Activated gamma-delta T cell treated with Interleukin-2 at 50 U/mL for 16 hours (primary cell): ENCODE measurements at places on chromosomes 6 and 20.

DNA sequence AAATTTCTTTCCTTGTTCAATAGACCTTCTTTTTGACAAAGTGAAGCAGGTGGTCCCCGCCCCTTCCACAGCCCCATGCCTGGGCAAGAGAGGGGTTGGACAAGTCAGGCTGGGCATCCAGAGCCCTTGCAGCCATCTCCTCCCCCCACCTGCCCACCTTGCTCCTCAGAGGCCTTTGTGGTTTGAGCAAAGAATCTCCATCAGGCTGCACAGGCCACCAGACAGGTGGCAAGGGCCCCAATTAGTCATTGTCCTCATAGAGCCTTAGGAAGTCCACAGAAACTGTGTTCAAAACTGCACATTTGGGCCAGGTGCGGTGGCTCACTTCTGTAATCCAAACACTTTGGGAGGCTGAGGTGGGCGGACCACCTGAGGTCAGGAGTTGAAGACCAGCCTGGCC, 1.5 kb upstream of the MAPK13 start:
- DNase-seq, result no peak

GRCh38 chr6:33672808-33673207, 38.7 kb downstream of the UQCC2 start:
- DNase-seq, result no peak

- no peak for DNase-seq
Observed at GRCh38 chr6:100426241-100426640, 38.5 kb downstream of the SIM1 start.

DNA sequence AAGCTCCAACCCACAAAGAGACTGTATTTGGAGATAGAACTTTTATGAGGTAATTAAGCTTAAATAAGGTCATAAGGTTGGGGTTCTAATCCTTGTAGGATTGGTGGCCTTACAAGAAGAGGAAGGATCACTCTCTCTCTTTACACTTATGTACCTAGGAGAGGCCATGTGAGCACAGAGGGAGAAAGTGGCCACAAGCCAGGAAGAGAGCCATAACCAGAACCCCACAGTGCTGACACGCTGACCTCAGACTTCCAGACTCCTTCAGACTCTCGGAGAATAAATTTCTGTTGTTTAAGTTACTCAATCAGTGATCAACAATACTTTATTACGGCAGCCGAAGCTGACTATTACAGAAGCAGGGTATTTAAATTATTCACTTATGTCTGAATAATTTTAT, 430.5 kb upstream of the EPHA7 start:
- DNase-seq, result no peak

- DNase-seq, result no peak
Observed at GRCh38 chr6:37812841-37813240, 6.7 kb upstream of the ZFAND3 start.

DNA sequence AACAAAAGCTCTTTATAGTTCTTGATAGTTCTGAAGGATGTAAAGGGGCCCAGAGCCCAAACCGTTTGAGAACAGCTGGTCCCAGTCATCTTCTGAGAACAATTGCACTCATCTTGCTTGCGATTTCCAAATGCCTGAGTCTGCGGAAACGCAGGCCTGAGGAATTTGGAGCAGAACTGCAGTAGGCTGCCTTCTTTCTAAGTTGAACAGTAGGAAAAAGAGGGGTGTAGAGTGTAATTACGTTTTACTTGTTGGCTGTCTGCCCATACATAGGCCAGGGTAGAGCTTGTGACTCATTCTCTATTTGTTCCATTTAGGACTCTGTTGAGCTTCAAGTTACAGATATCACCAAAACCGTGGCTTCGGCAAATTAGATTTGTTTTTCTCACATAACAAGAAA, 42.0 kb upstream of the KIF16B start:
- no peak for DNase-seq

DNA sequence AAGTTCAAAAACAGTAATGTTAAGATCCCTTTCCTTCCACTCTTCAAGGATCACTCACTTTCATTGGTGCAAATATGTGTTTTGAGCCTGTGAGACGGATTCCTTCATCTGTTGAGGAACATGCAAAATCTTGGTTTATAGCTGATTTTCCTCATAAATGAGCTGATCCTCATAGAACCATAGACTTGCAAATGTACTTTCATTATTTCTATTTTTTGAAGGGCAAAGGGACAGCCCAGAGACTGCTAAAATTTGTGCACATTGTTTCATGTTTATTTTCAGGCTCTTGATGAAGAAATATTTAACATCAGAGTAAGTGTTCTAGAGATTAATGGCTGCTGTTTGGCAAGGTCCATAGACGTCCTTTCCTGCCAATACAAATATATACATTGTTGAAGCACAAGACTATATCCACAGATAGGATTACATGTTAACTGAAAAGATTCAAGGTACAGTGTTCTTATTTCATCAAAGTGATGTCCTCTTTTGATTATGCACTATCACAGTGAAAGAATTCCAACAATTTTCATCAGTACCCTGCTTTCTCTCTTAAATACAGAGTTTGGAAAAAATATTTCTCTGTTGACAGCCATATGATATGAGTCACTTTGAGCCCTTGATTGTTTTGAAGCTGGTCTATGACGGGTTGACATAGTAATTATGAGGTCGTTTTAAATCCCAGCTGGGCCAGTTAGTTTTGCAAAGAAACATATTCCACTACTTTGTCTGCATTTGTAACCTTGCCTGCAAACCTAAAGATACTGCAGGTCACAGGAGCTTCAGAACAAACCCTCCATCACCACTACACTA, 95.7 kb downstream of the FILIP1 start:
- no peak for DNase-seq

GRCh38 chr20:38569747-38570525, 11.1 kb upstream of the ADIG start:
- no peak for DNase-seq

DNA sequence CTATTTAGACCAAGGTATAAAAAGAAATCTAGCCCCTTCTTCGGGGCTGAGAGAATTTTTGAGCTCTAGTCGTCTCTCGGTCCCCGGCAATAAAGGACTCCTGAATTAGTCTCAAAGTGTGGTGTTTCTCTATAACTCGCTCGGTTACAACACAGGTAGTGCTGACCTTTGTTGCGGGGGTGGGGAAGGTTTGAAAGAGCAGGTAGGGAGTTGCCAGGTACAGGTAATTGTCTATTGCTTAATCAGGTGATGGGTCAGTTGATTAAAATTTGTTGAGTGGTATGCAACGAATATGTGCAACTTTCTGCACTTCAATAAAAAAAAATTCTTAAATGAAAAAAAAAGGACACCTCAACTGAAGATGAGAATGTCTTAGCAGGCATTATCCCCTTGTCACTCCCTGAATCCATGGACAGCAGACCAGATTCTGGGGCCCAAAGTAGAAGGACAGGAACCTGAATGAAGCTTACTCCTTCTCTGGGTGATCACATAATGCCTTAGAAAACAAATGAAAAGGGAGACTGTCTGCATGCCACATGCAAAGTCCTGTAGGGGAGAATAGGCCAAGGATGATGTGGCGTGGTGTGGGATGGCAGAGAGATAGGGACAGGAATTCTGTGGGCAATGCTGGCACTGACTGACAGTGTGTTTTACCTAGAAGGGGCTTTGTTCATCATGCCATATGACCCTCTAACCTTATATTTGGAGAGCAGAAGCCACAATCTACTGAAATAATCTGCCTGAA, 157.6 kb upstream of the OLIG3 start:
- DNase-seq, result no peak

- no peak for DNase-seq
Observed at GRCh38 chr6:159152782-159153181, 16.4 kb upstream of the FNDC1 start.

DNA sequence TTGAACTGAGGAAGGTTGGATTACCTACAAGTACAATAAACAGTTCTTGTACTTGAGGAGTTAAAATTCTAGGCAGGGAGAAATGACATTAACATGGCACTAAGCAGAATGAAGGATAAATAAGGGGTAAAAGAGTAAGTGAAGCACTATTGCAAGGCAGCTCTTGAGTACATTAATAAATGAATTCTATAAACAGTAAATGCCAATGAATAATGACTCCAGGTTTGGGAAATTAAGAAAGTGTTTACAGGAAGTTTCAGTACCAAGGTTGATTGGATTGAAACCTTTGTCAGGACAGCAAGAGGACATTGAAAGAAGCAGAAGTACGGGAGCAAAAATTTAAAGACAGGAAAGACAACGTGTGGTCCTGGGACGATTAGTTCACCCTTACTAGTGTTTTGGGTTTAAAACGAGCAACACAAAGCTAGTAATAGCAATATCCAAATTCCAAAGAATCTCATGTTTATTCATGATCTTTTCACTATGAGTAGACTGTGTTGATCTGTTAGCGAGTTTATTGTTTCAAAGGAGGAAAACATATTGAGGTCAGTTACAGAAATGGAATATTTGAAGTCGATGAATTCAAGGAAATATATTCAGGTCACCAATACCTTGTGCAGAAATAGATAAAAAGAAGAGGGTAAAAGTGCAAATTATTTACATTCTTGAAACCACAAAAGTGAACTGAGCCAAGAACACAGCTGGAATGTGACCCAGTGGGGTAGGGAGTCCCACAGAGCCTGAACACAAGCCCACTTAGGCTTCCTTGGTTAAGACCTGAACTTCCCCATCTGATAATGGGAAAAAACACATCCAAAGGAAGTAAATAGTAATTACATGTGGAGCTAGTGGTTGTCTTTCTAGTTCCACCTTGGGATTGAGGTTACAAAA, 80.8 kb downstream of the MKKS start:
- DNase-seq, result no peak

- no peak for DNase-seq
Observed at GRCh38 chr6:105443941-105444340, 41.1 kb upstream of the PREP start.

GRCh38 chr6:112956696-112957535, 609.8 kb downstream of the RFPL4B start:
- no peak for DNase-seq

DNA sequence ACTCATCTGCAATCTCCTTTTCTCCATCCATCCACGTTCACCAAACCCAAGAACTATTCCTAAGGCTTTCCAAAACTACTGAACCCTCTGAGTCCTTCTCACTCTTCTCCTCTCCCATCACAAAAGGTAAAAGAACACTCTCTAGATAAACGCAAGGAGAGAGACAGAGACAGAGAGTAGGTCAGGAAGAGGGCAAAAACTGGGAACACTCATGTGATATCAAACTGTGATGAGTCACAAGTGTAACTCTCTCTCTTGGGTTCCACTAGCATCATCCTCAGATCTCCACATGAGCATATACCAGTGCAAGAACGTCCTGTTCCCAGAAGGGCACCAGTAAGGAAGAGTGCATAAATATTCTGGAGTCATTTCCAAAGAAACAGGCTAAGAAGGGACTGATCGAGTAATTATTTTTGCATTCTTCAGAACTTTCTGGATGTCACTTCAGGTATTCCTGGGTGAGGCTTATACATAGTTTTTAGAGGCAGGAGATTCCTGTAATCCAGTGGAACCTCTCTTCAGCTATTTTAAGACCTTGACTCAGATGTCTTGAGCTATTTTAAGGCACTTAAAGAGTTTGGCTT, 47.3 kb upstream of the STXBP5 start:
- DNase-seq, result no peak

- DNase-seq, result no peak
Observed at GRCh38 chr20:36408219-36408618, 102.1 kb downstream of the DLGAP4 start.

DNA sequence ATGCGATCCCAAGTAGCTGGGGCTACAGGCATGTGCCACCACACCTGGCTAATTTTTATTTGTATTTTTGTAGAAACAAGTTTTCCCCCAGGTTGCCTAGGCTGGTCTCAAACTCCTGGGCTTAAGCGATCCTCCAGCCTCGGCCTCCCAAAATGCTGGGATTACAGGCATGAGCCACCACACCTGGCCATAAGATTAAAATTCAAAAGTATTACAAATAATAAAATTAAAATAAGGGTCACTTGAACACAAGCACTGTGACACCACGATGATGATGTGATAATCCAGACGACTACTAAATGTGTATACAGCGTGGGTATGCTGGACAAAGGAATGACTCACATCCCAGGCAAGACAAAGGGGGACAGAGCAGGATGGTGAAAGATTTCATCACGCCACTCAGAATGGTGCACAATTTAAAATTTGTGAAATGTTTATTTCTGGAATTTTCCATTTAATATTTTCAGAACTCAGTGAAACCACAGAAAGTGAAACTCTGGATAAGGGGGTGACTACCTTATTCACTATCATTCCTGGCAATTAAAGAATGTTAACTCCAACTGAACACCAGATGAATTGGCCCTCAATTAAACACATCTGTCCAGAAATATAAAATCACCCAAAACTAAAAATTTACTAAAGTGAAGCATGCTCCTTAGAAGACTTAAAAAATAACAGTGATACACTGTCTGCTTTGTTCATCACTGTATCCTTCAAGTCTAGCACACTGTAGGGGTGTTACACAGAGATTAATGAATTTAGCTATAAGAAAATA, 13.1 kb downstream of the B4GALT5 start:
- DNase-seq, result no peak

DNA sequence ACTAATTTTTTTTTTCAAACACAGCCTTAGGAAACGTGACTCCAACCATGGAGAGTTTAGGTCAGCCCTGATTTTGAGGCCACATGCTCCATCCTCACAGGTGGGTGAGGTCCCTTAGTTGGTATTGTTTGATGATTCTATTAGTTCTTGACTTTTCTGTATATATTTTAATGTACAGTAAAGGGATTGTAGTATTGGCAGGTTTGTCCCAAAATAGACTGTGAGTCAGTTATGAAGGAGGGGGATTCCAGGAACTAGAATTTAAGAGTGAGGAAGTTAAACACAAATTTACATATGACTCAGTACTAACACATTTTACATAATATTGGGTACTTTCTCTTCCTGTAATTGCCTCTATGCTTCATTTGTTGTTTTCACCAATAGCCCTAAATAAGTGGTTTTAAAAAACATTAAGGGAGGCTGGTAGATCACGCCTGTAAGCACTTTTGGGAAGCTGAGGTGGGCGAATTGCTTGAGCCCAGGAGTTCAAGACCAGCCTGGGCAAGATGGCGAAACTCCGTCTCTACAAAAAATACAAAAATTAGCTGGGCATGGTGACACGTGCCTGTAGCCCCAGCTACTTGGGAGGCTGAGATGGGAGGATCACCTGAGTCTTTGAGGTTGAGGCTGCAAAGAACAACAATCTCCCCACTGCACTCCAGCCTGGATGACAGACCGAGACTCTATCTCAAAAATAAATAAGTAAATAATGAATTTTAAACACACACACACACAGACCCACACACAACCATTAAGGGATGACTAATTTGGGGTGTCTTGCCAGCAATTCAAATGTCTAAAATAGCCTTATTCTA, 81.8 kb downstream of the SGK1 start:
- DNase-seq, result no peak

- DNase-seq, result no peak
Observed at GRCh38 chr6:33147807-33148666, 44.2 kb downstream of the COL11A2 start.
